Activated naive CD8-positive, alpha-beta T cell treated with anti-CD3 and anti-CD28 coated beads for 36 hours (primary cell): ENCODE measurements at places on chromosomes 13 and 19. TPM values are rescaled to one million over a fixed set of nuclear protein-coding genes. Genes with fewer than 3 reads are reported as not detected.

The RFPL4AL1 gene
- not detected for total RNA-seq

The KLF12 gene
- 16.7 TPM for total RNA-seq

The FKBP8 gene
- total RNA-seq = 168 TPM

The FFAR3 gene
- total RNA-seq = 1.3 TPM

The TRAPPC5 gene
- total RNA-seq = 83.3 TPM

The LILRA5 gene
- not detected for total RNA-seq

The EFNB2 gene
- total RNA-seq = 0.08 TPM

The SPACA4 gene
- total RNA-seq = not detected

The CD22 gene
- total RNA-seq = 3.0 TPM

The SBK3 gene
- not detected for total RNA-seq

The PRTN3 gene
- total RNA-seq = not detected

The ADAMTSL5 gene
- total RNA-seq = 1.1 TPM

The ZNF345 gene
- total RNA-seq = 3.6 TPM

The RETN gene
- total RNA-seq = not detected

The FAM216B gene
- total RNA-seq = not detected

The COL4A2 gene
- total RNA-seq = not detected

The KCNN1 gene
- total RNA-seq = not detected

The RNF17 gene
- total RNA-seq = not detected

The IL11 gene
- total RNA-seq = not detected

The MUC16 gene
- not detected for total RNA-seq

The ZNF235 gene
- 4.7 TPM for total RNA-seq

The GTF3A gene
- 284 TPM for total RNA-seq

The OR4F17 gene
- total RNA-seq = not detected

The TBCB gene
- total RNA-seq = 91.1 TPM

The SIGLECL1 gene
- total RNA-seq = not detected

The RAD23A gene
- 181 TPM for total RNA-seq

The GJB2 gene
- 2.1 TPM for total RNA-seq

The FFAR1 gene
- not detected for total RNA-seq

The ZNF675 gene
- 24.7 TPM for total RNA-seq

The SHC2 gene
- total RNA-seq = not detected

The FFAR2 gene
- not detected for total RNA-seq

The KLK11 gene
- not detected for total RNA-seq

The ZNF549 gene
- 5.6 TPM for total RNA-seq

The FXYD1 gene
- 1.1 TPM for total RNA-seq

The MIA gene
- not detected for total RNA-seq

The CEACAM4 gene
- not detected for total RNA-seq

The CCL25 gene
- total RNA-seq = 0.30 TPM

The FAM83E gene
- total RNA-seq = 4.4 TPM

The PROZ gene
- not detected for total RNA-seq

The PDX1 gene
- not detected for total RNA-seq

The ZNF221 gene
- 1.6 TPM for total RNA-seq

The SRRM5 gene
- total RNA-seq = 0.60 TPM

The GPR183 gene
- 4.3 TPM for total RNA-seq

The RASIP1 gene
- total RNA-seq = 0.40 TPM

The KIR3DL1 gene
- not detected for total RNA-seq

The CFAP97D2 gene
- total RNA-seq = not detected

The HPN gene
- total RNA-seq = not detected

The LILRB5 gene
- total RNA-seq = not detected

The WASF3 gene
- 0.37 TPM for total RNA-seq

The ZNF493 gene
- total RNA-seq = 10.4 TPM

The CGB8 gene
- not detected for total RNA-seq

The CAPN12 gene
- total RNA-seq = 3.9 TPM

The NCR1 gene
- total RNA-seq = not detected

The ZNF547 gene
- total RNA-seq = 1.6 TPM

The CRB3 gene
- 2.5 TPM for total RNA-seq
